ENCODE measurements at places on chromosomes 2 and 18.

DNA sequence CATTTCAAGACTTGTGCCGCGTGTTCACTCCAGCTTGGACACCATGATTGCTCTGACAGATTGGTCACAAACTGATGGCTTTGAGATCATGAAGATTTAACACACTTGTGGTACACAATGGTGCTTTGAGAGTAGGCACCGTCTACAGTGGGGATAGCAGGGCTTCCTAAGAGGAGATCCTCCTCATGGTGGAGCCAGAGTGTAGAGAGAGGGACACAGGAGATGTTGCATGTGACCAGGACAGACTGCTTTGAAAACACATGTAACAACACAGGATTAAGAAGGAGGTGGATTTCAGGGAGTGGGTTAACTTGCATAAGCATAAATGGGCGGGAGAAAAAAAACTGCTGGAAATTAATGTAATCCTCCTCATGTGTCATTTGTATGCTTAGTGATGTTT lies 95.7 kb upstream of the LINC00305 start:
- DNase-seq, result no peak

- DNase-seq, result no peak
Observed at GRCh38 chr2:236052926-236053821, 115.0 kb downstream of the GBX2 start.

GRCh38 chr2:42345986-42346385 lies 15.0 kb downstream of the COX7A2L start:
- DNase-seq, result no peak

DNA sequence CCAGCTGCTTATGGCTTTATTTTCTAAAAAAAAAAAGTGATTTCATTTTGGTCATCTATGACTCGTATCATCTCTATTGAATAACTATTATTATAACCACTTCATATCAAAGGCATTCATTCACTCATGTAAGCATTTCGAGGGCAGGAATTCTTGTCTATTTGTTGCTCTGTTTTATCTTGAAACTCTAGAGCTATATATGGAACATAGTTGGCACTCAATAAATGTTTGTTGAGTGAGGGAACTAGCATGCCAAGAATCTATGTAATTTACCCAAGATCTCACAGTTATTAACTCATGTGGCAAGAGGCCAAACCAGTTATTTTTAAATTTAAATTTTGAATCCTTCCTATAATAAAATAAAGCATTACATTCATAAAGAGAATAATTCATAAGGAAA lies 470.1 kb downstream of the TMX3 start:
- no peak for DNase-seq

DNA sequence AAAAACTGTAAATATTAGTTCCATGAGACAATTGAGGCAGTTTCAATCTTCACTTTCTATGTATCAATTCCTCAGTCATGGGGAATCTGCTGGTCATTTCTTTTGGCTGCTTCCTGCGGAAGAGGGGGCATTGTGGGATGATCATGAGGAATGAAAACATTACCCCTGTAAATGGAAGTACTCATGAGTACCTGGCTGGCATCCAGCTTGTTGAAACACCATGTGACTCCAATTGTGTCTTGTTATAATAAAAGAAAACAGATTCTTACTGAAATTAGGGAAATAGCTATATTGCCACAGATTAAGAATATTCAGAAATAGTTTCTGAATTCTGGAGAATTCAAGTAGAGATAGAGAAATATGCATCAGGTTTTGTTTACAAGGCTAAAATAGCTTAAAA lies 41.6 kb upstream of the GPR39 start:
- no peak for DNase-seq

DNA sequence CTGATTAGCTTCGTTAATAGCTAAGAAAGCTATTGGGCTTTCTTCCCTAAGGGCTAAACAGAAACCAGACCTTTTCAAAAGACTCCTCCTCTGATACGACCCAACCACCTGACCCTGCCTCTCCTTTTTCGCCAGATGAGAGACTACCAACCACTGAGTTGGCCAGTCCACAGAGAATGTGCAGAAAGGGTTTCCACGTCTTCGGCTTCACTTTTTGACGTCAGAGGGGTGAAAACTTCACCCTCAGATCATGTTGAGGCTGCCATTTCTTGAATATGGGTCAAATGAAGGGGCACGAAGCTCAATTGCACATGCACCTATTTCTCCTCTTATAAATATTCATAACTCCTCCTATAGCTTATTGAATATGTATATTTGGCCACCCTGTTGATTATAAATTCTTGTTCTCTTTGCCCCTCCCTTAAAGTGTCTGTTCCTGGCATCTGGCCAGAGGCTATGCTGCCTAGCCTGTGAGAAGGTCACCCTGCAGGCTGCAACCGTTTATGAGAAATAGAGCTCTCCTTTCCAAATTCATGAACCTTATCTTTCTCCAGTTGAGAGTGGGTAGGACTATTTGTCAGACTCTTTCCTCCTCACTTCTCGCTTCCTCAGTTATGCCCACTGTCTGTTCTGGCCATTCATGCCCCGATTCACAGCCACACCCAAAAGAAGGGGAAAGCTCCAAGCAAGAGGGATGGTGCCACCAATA lies 301.6 kb downstream of the STK39 start:
- DNase-seq, result no peak

DNA sequence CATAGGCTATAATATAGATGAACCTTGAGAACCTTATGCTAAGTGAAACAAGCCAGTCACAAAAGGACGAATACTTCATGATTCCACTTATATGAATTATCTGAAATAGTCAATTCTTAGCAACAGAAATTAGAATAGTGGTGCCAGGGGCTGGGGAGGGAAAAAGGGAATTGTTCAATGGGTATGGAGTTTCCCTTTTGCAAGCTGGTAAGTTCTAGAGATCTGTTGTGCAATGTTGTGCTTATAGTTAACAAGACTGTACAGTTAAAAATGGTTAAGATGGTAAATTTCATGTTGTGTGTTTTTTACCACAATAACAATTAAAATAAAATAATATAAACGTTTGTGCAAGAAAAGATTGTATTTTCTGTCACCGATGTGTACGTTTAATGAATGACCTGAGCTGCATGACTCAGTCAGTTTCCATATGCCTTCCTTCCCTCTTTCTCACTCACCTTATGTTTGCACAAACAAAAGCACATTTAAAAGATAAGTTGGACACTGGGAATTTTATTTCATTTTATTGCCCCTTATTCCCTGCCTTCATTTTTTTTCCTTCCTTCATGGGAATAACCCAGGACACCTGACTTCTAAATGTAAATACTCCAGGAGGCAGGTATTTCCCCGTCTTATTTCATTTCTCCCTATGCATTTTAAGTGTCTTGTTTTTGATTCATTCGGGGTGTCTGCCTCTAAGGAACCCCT lies 143.7 kb upstream of the TTC39C start:
- DNase-seq, result no peak

- no peak for DNase-seq
Observed at GRCh38 chr18:25451077-25451658, 99.2 kb upstream of the ZNF521 start.

- no peak for DNase-seq
Observed at GRCh38 chr18:39039813-39040212, 1474.2 kb upstream of the CELF4 start.

DNA sequence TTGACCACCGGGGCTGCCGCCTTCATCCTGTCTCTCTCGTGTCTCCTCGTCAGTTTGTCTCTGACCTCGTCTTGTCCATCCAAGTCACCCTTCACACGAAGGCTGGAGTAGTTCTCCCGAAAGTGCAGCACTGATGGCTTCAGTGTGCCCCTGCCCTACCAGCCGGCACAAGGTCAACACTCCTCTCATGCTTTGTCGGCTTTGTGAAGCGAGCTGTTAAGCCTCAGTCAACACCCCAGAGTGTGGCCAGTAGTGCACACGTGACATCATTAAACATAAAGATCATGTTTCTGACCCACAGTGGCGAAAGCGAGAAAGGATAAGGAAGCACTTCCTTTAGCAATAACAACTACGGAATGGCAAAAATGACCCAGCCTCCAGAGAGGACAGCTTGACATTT lies 23.2 kb downstream of the ACKR3 start:
- no peak for DNase-seq

DNA sequence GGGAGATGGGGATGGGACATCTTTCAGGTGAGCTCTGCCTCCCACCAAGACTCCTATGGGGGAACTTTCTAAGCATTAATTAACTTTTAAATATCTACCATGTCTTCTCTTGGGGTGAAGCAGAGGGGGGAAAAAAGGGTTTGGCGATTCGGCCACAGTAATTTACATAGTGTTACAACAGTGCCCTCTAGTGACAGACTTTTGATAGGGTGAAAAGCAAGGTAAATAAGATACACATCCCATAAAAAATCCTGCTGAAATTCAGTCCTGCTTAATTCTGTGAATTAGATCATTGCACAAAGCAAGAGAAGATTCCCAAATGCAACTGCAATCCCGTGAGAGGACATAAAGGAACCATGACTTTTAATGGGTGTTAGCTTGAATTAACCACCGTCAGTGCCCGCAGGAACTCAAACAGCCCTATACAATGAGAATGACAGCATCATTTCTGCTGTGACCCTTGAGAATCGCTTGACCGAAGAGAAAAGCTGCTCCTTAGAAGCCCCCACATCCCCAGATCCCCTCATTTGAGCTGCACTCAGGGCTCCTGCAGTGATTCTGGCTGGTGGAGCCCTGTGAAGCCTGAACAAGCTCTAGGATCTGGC lies 32.8 kb downstream of the FAM124B start:
- no peak for DNase-seq

GRCh38 chr2:58237741-58238140 lies 3.4 kb downstream of the FANCL start:
- no peak for DNase-seq

DNA sequence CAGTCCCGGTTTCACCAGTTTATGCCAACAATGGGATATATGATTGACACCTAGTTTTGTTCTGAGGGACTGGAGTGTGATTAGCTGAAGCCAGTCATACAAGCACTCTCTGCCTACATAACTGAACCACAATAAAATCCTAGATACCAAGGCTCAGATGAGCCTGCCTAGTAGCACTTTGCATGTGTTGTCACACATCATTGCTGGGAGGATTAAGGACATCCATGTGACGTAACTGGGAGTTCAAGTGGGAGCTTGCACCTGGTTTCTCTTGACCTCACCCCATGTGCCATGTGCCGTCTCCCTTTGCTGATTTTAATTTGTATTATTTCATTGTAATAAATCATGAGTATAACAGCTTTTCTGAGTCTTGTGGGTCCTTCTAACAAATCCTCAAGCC lies 90.3 kb downstream of the TMEM163 start:
- no peak for DNase-seq

- DNase-seq, result no peak
Observed at GRCh38 chr2:63086687-63087086, 36.1 kb downstream of the OTX1 start.

GRCh38 chr2:17912266-17912691 lies 33.8 kb downstream of the KCNS3 start:
- no peak for DNase-seq
